ENCODE measurements at places on chromosomes 11 and 22. TPM values are rescaled to one million over a fixed set of nuclear protein-coding genes. Genes with fewer than 3 reads are reported as not detected.

GRCh38 chr11:79273781-79274180, 167.0 kb downstream of the TENM4 start:
- DNase-seq = no peak
- no peak overlapping the region for H3K4me3 ChIP-seq
- H3K4me1 ChIP-seq = peaks cover 32% of the 10 kb centered on the region
- H3K27me3 ChIP-seq = peaks cover 2% of the 10 kb centered on the region
- H3K36me3 ChIP-seq = no peaks in the 10 kb centered on the region

DNA sequence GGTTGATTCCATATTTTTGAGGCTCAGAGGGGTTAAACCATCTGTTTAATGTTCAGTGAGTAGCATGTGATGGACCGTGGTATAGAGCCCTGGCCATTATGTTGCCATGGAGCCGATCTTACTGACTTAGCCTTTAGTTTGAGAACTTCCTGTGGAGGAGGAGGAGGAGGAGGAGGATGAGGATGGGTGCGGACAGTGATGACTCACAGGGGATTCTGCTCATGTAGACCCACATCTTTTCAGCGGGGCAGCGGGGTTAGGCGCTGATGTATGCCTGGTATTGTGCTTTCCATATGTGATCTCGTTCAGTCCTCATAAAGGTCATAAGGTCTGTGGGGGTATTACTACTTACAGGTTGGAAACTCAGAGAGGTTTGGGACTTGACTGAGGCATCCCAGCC, 13.9 kb downstream of the STX3 start:
- no peak for DNase-seq
- no peak overlapping the region for H3K27ac ChIP-seq
- H3K4me1 ChIP-seq = peaks cover 23% of the 10 kb centered on the region
- no peaks in the 10 kb centered on the region for H3K27me3 ChIP-seq
- no peak overlapping the region for H3K4me3 ChIP-seq

DNA sequence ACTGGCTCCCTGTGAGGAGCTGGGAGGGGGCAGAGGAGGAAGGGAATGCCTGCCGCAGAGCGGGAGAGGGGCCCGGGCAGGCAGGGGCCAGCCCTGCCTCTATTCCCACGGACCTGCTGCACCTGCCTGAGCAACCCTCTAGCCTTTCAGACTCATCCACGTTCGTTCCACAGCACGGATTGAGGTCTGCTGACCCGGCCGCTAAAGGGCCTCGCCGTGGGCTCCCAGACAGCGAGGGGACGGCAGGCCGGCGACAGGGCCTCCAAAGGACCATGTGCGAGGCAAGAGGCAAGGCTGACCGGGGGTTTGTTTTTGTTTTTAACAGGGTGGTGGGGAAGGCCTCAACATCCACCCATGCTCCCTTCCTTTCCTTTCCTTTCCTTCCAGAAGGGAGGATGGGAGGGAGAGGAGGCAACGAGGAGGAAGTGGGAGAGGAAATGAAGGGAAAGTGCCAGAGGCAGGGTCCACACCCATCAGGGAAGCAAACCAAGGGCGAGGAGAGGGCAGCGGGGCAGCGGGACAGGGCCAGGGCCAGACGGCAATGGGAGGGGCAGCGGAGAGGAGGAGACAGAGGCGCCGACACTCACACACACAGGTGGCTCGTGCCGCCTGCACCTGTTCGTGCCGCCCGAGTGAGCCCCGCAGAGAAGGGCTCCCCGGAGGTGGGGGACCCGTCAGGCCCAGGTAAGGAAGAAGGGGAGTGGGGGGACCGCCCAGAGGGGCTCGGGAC, 7.5 kb downstream of the LRFN4 start:
- peaks cover 5% of the 10 kb centered on the region for H3K4me1 ChIP-seq
- H3K27ac ChIP-seq = no peak overlapping the region
- peak; percentile 18 for DNase-seq
- no peak overlapping the region for H3K4me3 ChIP-seq
- H3K36me3 ChIP-seq = peaks cover 3% of the 10 kb centered on the region

DNA sequence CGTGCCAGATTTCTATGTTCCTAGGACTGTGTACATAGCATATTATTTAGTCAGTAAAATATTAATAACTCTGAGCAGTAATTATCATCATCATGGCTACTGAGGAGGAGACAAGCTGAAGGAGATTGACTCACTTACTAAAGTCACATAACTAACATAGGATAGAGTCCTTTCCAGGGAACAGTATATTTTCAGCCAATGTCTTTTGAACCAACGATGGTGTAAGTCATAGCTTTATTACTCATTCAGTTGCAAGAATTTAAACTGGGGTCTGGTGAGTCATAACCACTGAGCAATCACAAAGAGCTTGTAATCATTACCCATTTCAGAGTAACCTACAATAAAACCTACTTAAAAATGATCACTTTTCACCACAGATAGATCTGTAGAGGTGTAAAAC, 1564.8 kb upstream of the TENM4 start:
- no peaks in the 10 kb centered on the region for H3K4me1 ChIP-seq
- no peaks in the 10 kb centered on the region for H3K27me3 ChIP-seq
- no peak overlapping the region for H3K4me3 ChIP-seq
- no peak overlapping the region for H3K27ac ChIP-seq
- H3K36me3 ChIP-seq = no peaks in the 10 kb centered on the region

DNA sequence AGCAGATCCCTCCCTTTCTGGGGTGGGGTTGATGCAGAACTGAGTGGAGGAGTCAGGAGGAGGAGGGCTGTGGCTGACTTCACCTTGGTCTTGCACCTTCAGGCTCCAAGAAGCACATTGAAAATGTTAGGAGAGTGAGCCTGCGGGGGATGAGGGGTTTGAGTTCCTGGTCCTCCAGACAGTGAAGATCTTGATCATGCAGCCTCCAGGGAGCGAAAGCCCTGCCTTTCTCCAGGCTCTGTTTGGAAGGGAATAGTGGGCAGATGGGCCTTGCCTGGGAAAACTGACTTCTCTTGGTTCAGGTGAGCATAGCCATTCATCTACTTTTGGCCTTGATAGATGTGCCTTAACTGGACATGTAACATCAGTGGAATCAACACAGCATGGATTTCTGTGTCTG, 267.6 kb upstream of the B3GAT1 start:
- H3K4me3 ChIP-seq = no peak overlapping the region
- no peak overlapping the region for H3K27ac ChIP-seq
- no peak for DNase-seq
- no peaks in the 10 kb centered on the region for H3K27me3 ChIP-seq

GRCh38 chr22:50416996-50417395, 57.8 kb downstream of the SBF1 start:
- H3K4me1 ChIP-seq = no peaks in the 10 kb centered on the region
- no peak overlapping the region for H3K27ac ChIP-seq
- no peaks in the 10 kb centered on the region for H3K27me3 ChIP-seq
- no peak for DNase-seq
- no peak overlapping the region for H3K4me3 ChIP-seq

DNA sequence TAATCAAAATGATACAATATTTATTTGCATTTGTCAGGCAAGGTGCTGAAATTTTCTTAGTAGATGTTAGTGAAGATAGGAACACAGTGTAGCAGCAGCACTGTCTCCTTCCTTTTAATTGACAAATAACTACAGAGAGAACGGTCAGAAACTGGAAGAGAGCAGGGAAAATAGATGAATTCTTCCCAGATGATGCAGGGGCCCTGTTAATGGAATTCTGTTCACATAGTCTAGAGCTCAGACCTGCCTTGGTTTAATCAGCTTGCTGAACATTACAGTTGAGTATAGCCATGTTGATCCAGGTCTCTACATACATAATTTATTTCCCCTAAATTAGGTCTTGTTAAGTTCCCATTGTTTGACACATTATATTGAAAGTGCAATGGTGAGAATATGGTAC, 127.4 kb downstream of the SLC17A6 start:
- H3K27me3 ChIP-seq = peaks cover 6% of the 10 kb centered on the region
- peaks cover 29% of the 10 kb centered on the region for H3K4me1 ChIP-seq
- H3K36me3 ChIP-seq = no peaks in the 10 kb centered on the region

DNA sequence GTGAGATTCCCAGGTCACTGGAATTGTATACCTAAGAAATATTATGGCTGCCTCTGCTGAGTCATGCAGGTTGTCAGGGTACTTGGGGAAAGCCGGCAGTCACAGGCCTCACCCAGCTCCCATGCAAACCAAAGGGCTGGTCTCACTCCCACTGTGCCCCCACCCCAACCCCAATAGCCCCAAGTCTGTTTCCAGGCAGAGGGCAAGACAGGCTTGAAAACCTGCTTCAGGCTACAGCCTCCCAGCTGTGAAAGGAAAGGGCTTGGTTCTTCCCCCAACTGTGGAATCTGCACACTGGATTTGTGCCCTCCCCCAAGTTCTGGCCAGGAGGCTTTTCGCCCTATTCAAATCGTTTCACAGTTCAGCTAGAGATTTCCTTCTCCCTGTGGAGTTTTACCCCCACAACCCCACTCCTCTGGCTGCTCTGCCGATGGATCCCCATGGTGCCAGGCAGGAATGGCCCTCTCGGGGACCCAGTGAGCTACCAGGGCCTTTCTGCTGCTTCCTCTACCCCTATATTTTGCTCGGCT, 37.0 kb upstream of the ABTB2 start:
- DNase-seq = no peak
- no peaks in the 10 kb centered on the region for H3K36me3 ChIP-seq
- H3K27me3 ChIP-seq = no peaks in the 10 kb centered on the region
- H3K27ac ChIP-seq = no peak overlapping the region
- no peak overlapping the region for H3K4me3 ChIP-seq

DNA sequence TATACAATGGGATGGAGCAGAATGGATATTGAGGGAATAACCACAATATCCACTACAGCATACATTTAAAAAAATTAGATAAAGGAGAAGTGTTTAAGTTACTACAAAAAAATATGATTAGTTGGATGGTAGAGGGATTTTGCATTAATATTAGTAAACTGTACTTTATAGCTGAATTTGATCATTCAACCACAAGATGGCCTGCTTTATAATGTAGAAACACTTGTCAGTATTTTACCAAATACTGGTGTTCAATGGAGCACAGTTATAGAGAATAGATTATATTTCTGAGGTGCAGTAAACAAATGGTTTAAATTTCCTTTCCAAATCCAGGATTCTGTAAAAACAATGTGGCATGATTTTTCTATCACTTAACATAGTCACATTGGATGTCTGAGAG, 818.8 kb upstream of the CHORDC1 start:
- H3K36me3 ChIP-seq = peaks cover 7% of the 10 kb centered on the region
- H3K4me1 ChIP-seq = no peaks in the 10 kb centered on the region
- H3K27ac ChIP-seq = no peak overlapping the region
- H3K27me3 ChIP-seq = peaks cover 2% of the 10 kb centered on the region
- H3K4me3 ChIP-seq = no peak overlapping the region
- DNase-seq = no peak

DNA sequence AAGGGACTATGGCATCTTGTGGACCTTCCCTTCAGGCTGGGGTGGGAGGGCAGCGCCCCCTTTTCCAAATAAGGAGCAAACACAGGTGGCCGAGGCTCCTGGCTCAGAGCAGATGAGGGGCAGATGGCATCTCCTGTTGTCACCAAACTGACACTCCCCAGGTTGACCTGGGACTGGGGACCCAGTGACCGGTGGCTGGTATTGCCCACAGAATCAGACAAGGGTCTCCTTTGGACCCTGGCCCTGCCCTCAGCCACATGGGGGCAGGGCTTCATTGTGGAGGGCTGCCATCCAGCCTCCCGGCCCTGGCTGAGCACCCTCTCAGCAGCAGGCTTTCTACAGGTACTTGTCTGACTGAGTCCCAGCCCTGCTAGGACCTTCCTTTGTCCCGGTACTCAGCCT, 842 bp upstream of the SIGIRR start:
- H3K4me3 ChIP-seq = no peak overlapping the region
- H3K4me1 ChIP-seq = peaks cover 1% of the 10 kb centered on the region
- H3K27ac ChIP-seq = no peak overlapping the region

DNA sequence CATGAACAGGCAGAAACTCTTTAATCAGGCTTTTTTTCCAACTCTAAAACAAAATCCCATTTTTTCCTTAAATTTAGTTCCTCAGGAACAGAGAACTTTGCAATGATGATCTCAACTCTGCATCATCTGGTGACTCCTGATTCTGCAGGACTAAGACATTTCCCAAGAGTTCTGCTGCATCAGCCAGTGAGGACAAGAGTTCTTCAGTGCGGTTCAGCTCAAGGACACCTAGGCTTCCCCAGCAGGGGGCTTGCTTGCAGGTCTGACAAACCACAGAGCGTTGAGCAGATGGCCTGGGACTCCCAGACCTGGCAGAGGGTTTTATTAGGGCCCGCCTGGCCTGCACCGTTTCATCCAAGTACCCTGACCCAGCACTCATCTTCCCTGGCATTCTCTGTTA, 6.4 kb downstream of the CDCA5 start:
- H3K27me3 ChIP-seq = peaks cover 3% of the 10 kb centered on the region
- DNase-seq = peak; percentile 62
- peak overlapping the region; percentile 91 for H3K27ac ChIP-seq
- peaks cover 14% of the 10 kb centered on the region for H3K4me1 ChIP-seq

GRCh38 chr11:112024178-112024772, 933 bp upstream of the DLAT start:
- peak overlapping the region; percentile 99 for H3K4me3 ChIP-seq
- no peak for DNase-seq
- peaks cover 9% of the 10 kb centered on the region for H3K27me3 ChIP-seq
- H3K4me1 ChIP-seq = peaks cover 10% of the 10 kb centered on the region
- peak overlapping the region; percentile 99 for H3K27ac ChIP-seq
- H3K36me3 ChIP-seq = peaks cover 5% of the 10 kb centered on the region

GRCh38 chr11:80783561-80783960, 1342.7 kb upstream of the TENM4 start:
- no peak overlapping the region for H3K27ac ChIP-seq
- peaks cover 8% of the 10 kb centered on the region for H3K4me1 ChIP-seq
- H3K27me3 ChIP-seq = no peaks in the 10 kb centered on the region
- DNase-seq = no peak
- no peaks in the 10 kb centered on the region for H3K36me3 ChIP-seq

DNA sequence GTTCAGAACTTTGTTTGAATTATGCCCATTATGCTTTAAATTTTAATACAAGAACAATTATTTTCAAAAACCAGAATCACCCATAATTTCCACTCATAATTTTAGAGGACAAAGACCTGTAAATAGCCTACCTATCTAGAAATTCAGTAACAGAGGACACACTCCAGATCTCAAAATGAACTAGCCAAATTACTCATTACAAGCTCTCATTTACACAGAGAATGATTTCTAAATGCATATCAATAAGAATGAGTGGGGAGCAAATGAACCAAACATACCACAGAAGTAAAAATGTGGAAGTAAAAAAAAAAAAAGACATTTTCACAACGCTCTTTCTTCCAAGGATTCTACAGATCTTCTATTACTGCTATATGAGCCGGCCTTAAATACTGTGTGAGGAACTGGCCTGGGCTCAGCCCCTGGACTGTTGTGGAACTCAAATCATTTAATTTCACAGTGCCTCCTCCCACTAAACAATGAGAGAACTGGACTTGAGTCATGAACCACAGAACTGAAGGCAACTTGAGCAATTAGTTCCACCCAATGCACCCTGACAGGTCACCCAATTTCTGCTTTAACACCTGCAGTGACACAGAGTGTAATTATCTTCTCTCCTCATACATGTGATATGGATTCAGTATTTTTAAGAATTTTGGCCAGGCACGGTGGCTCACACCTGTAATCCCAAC, 8.0 kb downstream of the MRTFA start:
- no peak overlapping the region for H3K27ac ChIP-seq
- H3K4me1 ChIP-seq = peaks cover 10% of the 10 kb centered on the region
- H3K36me3 ChIP-seq = no peaks in the 10 kb centered on the region
- no peaks in the 10 kb centered on the region for H3K27me3 ChIP-seq
- no peak overlapping the region for H3K4me3 ChIP-seq

The TYR gene
- total RNA-seq = not detected

The FOLR2 gene
- not detected for total RNA-seq

The TMPRSS13 gene
- 0.32 TPM for total RNA-seq

The DSCAML1 gene
- 0.07 TPM for total RNA-seq

The TRIM51 gene
- 0.37 TPM for total RNA-seq

The RNF121 gene
- total RNA-seq = 40.4 TPM

The APOL1 gene
- not detected for total RNA-seq

The AAMDC gene
- 11.4 TPM for total RNA-seq
